ENCODE measurements at places on chromosomes 12 and 14. TPM values are rescaled to one million over a fixed set of nuclear protein-coding genes. Genes with fewer than 3 reads are reported as not detected.

Gene MLXIP
- 49.8 TPM for total RNA-seq

DNA sequence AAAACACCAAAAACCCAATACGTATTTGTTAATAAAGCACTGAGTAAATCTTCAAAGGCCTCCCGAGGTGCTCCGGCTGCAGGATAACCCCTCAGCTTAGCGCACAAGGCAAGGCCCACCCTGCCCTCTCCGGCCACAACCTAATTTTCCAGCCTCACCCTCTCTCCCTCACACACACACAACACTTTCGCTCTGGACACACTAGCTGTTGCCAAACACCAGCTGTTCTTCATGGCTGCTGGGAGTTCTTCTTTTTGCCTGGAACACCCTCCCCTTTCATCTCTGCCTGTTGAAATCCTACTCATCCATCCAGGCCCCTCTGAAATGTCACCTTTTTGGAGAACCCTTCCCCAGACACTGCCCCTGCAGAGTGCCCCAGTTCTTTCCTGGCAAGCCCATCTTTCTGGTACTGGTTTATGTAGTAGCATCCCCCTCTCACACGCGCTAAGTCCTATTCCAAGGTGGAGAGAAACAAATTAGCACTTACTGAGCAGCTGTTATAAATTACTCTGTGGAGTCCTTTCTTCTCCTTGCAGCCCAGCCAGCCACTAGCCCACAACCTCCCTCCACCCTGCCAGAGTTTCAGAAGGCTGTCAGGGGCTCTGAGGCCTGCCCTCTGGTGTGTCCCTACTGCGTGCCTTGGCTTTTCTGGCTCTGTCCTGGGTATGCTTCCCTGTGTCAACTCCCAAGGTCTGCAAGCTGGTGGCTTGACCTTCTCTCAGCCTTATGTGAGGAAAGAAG, 805 bp upstream of the CRACR2A start:
- DNase-seq, result no peak

Gene C12orf60
- 0.91 TPM for total RNA-seq

- no peak for DNase-seq
These were observed 38.6 kb upstream of the ATF1 start for GRCh38 chr12:50725011-50725942.

Gene CLEC2A
- not detected for total RNA-seq

Gene TMEM52B
- 0.13 TPM for total RNA-seq

DNA sequence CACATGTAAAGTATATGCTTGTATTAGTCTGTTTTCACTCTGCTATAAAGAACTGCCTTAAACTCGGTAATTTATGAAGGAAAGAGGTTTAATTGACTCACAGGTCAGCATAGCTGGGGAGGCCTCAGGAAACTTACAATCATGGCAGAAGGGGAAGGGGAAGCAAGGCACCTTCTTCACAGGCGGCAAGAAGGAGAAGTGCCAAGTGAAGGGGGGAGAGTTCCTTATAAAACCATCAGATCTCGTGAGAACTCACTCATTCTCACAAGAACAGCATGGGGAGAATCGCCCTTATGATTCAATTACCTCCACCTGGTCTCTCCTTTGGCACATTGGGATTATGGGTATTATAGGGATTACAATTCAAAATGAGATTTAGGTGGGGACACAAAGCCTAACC, 229.5 kb upstream of the PLXNC1 start:
- no peak for DNase-seq

DNA sequence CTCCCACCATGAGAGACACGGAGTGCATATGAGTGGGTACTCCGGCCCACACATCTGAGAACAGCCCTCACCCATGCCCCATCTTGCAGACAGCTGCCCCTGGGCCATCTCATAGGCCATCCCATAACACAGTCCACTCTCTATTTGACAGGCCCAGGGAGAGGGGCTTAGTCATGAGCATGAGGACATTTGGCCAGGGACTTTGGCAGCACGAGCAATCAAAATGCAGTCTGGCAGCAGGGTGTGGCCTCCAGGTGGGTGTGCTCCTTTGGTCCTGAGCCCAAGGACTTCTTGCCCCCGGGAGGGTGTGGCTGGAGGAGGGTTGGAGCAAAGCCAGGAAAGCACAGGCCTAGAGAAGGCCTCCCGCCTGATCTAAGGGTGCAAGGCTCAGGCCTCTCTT, 25.6 kb downstream of the EMP1 start:
- DNase-seq, result no peak

Gene LRP10
- total RNA-seq, result 187 TPM

- DNase-seq, result no peak
These were observed 179.4 kb downstream of the ERC1 start for GRCh38 chr12:1170411-1170810.

GRCh38 chr12:104243551-104243950, 28.0 kb downstream of the TXNRD1 start:
- no peak for DNase-seq

Gene KRT82
- not detected for total RNA-seq

DNA sequence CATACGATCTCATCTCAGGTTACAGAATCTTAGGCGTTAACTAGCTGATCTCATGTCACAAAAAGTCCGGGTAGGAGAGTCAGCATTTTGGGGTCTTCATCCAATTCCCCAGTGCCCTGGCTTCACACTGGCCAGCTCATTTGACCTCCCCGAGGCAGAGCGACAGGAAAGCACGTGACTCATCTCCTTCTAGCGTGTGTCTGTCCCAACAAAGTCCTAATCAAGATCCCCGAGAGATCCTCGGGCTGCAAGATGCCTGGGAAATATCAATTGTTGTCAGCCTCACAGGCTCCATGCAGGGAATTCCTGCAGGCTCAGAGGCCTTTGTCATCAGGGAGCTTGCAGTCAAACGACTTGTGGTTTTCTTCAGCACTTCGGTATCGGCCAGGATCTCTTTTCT, 57.5 kb downstream of the ZNF664 start:
- no peak for DNase-seq

DNA sequence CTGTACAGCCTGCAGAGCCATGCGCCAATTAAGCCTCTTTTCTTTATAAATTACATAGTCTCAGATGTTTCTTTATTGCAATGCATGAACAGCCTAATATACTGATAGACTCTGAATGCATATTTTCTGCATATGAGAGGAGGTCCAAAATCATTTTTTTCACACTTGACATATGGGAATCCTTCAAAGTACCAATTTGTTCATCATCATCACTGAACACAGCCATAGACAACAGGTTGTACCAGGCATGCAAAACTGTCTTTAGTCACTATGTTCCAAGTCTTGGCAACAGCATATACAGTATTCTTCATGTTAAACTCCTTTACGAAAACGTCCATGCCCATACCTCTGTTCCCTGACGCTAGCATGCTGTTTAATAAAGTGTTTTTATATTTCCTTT, 470.7 kb upstream of the GARIN6 start:
- DNase-seq, result no peak

DNA sequence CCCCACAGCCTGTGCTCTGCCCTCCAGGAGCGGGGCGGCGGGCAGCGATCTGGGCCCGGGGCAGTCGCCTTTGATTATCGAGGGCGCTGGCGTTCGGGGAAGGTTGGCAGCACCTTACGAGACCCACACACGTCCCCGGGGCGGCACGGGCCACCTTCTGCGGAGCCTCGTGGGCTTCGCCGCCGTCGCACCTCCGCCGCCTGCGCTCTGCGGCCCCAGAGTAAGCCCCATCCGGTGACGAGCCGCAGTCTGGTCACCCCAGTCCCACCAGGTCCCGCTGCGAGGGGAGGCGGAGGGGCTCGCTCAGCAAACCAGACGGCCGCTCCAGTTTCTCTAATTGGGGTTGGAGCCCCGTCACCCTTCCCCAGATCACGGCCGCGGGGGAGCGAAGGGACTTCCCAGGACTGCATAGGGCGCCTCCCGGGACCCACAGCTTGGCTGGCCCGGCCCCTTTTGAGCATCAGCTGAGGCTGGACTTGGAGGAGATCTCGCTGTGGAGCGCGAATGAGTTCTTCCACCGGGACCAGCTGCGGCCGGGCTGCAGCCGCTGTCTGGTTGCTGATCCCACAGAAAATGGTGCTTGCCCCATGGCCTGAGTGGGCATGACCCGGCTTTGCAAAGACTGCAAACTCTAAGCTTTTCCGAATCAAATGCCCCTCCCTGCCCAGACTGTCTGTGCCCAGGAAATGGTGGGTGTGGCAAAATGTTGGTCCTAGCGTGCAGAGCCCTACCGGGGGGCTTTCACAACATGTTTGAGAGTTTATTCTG, 560 bp downstream of the LGALS3 start:
- peak; percentile 91 for DNase-seq

Gene ADAM21
- total RNA-seq, result 0.24 TPM

DNA sequence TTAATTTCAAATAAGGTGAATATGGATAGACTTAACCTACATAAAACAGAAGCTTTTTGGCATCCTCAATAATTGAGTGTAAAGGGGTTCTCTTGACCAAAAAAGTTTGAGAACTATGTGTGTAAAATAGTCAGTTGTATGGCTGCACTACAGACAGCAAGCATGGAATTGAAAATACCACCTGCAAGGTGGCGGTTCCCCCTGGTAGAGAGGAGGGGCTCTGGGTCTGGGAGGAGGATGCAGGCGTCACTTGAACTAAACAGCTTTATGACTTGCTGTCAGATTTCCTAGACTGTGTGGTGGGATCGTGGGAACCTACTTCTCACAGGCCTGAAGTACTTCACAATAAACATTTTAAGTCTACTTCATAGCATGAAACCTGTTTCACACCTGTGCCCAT, 6.3 kb downstream of the EVL start:
- DNase-seq, result no peak

GRCh38 chr12:118617611-118618450, 241.5 kb downstream of the SUDS3 start:
- DNase-seq, result no peak

Gene PLEKHD1
- 0.30 TPM for total RNA-seq

DNA sequence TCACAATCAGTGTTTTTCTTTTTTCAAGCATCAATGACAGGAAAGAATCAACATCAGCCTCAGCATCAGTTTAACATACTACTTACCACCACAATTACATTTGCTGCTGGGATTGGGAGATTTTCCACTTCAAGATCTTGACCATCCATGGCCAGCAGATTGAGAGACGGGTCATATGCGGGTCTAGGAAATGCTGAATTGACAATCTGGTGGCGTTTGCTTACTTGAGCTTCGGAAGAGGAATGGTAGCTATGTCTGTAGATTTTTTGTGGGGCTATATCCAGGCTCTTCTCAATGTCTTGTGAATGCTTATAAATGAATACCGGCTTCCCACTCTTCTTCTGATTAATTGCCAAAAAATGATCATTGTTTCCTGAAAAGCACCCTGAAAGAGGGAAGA, 27.9 kb downstream of the PTPRR start:
- no peak for DNase-seq

Gene OR10P1
- not detected for total RNA-seq

Gene GALNT4
- total RNA-seq, result 7.4 TPM

DNA sequence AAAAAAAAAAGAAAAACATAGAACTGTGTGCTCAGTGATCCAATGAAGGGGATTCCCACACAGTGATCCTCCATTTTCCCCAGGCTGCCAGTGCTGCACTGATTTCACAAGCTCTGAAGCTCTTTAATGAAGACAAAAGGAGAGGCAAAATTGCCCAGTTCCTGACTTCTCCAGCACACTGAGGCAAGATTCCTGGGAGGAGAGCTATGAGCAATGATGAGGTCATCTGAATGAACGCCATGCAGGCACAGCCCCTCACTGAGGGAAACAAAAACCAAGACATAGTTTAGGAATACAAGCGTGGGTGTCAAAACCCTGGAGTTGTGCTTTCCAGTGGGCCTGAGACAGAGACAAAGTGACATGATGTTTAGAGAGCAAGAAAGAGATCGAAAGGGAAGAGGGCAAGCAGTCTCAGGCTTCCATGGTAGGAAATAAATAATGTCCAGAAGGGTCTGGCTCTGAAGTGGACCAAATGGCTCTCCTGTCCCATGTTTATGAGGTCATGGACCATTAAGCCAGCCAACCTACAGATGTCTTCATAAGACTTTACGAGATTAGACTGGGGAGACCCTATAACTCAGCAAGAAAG, 40.9 kb upstream of the SMUG1 start:
- DNase-seq, result peak; percentile 72

GRCh38 chr14:99131632-99132271, 140.2 kb downstream of the BCL11B start:
- DNase-seq, result peak; percentile 36

Gene TAS2R9
- total RNA-seq, result not detected

DNA sequence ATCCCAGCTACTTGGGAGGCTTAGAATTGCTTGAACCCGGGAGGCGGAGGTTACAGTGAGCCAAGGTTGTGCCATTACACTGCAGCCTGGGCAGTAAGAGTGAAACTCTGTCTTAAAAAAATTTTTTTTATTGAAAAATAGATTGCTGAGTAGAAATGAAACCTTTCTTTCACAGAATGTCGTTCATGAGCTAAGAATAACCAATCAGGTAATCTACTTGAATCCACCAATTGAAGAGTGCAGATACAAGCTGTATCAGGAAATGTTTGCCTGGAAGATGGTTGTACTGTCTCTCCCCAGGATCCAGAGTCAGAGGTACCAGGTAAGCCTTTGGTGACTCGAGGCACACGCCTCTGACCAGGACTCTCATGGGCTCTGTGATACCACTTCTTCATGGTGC, 27.0 kb downstream of the DYNC1H1 start:
- DNase-seq, result no peak

Gene CLMN
- total RNA-seq, result 15.8 TPM

Gene RAD9B
- total RNA-seq, result 2.2 TPM

Gene SOAT2
- total RNA-seq, result 0.63 TPM

Gene PRICKLE1
- 19.3 TPM for total RNA-seq

DNA sequence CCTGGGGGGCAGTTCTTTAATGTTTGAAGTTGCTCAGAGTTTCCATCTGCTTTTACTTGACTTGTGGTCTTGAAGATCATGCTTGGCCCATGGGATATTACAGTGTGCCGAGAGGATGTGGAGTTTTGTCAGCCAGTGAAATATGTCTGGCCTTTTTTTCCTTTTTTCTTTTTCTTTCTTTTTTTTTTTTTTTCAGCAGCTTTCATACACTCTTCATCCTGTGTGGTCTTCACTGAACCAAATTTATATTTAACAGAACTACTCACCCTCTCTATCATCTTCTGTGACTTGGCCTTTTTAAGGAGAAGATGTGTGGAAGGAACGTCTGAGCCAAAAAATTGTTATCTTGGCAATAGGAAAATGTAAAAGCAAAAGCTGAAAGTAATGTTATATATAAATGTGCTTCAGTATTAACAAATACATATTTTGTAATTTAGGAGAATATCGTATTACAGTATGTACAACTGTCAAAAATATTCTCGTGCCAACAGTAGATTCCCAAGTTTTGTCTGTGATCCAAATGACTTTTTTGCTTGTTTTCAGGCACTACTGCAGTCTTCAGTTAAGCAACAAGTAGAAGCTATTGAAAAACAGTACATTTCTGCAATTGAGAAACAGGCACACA, 200.6 kb downstream of the CCDC91 start:
- no peak for DNase-seq

- no peak for DNase-seq
These were observed 92.9 kb downstream of the RPAP3 start for GRCh38 chr12:47612953-47613352.
